Left cardiac atrium (tissue), 4 donors: ENCODE measurements at places on chromosomes 7 and 10.
A peak's percentile ranks its signal among the peaks of the same experiment; 100 is the strongest.

DNA sequence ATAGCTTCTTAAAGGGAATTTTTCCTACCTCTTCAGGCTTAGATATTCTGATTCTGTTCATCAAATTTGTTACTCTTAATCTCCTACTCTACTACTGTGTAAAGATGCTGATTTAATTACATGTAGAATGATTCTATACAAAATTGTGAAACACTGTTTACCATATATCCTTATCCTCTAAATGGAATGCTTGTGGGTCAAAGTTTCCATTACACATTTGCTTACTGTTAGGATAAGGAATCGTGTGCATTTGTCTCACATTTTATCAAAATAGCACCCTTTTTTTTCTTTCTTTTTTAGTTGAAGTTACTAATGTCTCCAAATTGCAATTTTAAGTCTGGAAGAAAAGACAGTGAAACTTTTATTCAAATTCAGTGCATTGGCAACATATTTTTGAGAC, 65.3 kb downstream of the TFEC start:
- no peak for DNase-seq

- DNase-seq = no peak
Observed at GRCh38 chr10:91672021-91672608, 39.2 kb upstream of the PPP1R3C start.

GRCh38 chr10:103622286-103622685, 128.8 kb downstream of the NEURL1 start:
- DNase-seq = no peak

GRCh38 chr7:130875901-130876300, 141.9 kb upstream of the KLF14 start:
- no peak for DNase-seq

GRCh38 chr10:96947036-96947435, 114.9 kb downstream of the LCOR start:
- no peak for DNase-seq

GRCh38 chr7:51019191-51019844, 236.6 kb upstream of the GRB10 start:
- no peak for DNase-seq

DNA sequence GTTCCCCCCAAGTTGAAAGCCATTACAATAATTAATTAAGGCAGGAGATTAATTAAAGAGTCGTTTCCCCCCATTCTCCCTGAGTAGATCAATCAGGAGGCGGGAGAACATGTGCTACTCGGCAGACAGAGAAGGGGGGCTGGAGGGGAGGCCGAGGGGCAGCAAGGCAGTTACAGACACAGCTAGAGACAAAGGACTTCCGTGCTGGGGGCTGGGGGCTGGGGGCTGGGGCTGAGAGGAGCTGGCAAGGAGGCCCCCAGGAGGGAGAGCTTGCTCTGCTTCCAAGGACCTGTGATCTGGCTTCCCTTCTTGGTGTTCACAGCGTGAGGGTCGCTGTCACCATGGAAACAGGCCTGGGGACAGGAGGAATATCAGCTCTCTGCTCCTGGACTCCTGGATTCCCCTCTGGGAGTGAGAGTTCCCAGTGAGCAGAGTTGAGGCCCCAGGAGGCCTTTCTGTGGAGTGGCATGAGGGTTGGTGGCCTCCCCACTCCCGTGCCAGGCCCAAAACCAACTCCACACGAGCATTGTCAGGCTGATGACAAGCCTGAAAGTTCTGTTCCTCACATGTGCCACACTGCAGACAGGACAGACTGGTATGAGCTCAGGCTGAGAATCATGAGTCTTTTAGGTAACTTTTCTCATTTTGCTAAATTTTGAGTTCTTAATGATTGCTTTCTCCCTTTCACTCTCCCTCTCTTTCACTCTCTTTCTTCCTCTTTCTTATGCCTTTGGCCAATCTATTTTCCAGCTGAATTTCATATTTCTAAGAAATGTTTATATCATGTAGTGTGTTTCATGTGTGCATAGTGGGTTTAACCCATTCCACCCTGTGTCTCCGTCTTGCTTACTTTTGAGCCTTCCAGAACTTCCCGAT, 16.4 kb downstream of the FAM241B start:
- no peak for DNase-seq

GRCh38 chr7:26492816-26493215, 201.2 kb downstream of the SNX10 start:
- DNase-seq = no peak

DNA sequence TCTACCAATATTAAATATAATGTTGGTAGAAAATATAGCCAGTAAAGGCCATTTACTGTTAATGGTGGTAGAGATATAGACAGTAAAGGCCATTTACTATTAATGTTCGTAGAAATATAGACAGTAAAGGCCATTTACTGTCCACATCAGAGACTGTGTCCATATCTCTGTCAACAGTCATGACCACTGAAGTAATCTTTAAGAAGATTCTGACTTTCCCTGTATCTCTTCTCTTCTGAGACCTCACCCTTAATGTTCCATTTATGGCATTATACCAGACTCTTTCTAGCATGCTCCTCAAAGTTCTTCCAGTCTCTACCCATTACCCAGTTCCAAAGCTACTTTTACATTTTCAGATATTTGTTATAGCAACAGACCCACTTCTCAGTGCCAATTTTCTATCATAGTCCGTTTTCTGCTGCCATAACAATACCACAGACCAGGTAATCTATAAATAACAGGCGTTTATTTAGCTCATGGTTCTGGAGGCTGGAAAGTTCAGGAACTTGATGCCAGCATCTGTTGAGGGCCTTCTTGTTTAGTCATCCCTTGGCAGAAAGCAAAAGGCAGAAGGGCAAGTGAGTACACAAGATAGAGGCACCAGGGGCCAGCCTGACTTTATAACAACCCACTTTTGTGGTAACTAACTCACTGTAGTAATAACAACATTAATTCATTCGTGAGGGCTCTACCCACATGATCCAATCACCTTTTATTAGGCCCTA, 7.9 kb upstream of the NUDCD3 start:
- no peak for DNase-seq

DNA sequence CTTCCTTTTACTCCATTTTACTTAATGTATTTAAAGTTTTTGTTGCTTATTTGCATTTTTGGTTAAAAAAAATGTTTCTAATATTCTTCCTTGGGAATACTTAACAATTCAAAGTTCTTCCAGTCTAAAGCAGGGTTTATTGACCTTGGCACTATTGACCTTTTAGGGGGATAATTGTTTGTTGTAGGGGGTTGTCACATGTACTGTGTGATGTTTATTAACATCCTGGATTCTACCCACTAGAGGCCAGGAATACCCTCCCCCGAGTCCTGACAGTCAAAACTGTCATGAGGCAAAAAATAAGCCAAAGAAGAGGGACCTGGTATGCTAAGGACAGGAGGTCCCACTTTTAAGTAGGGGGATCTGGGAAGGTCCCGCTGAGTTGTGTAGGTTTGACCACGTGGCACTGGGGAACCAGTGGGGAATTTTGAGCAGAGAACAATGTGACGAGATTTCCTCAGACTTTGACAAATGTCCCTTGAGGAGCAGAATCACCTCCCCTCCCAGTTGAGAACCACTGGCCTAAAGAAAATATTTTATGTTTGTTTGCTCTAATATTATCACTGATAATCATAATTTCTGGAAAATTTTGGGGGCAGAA, 178.3 kb upstream of the PRR15 start:
- no peak for DNase-seq

- no peak for DNase-seq
Observed at GRCh38 chr7:132904209-132904608, 177.7 kb downstream of the CHCHD3 start.

- DNase-seq = no peak
Observed at GRCh38 chr7:48976850-48977249, 52.5 kb downstream of the CDC14C start.

DNA sequence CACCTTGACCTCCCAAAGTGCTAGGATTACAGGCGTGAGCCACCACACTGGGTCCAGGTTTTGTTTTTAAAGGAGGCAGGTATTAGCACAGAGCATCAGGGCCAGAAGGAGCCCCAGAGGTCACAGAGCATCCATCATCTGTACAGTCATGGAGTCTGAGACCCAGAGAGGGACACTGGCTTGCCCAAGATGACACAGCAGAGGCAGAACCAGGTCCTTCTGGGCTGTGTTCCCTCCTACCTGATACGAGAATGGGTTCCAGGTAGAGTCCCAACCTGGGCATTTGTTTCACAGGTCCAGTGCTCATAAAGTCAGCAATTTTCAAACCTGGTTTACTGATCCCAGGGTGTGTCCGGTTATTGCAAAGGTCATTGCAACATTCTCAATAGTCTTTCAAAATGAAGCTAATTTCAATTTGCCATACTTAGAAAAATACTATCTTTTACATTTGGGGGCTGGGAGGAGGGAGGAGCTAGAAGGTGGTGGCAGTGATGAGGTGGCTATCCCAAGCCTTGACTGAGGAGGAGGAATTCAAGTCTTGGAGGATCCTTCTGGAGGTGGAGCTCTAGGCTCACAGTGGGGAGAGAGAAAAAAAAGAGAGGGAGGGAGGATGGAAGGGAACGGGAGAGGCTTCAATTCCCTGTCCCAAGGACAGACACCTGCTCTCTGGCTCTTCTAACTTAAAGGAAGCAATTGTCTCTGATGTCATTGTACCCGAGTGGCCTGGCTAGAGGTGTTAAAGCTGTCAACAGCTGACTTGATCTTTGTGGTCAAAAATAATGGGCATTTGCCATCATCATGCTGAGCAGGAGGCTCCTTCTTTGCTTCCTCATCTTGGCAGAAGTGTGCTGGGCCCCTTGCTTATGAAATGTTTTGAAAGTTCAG, 8.1 kb downstream of the MXI1 start:
- no peak for DNase-seq

DNA sequence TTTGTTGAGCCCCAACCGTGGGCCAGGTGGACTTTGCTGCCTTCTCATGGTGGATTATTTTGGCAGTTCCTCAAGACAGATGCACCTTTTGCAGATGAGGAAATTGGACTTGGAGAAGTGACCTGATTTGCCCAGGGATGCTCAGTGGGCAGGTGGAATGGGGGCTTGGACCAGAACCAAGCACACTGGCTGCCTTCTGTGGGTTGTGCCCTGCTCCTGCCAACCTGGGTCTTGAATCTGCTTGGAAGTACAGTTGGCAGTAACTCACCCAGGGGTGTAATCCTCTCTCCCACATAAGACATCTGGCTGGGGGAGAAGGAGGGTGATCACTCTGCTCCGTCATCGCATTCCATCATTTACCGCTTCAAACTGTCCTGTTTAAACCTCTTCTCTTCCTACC, 110.5 kb upstream of the GPR26 start:
- no peak for DNase-seq

DNA sequence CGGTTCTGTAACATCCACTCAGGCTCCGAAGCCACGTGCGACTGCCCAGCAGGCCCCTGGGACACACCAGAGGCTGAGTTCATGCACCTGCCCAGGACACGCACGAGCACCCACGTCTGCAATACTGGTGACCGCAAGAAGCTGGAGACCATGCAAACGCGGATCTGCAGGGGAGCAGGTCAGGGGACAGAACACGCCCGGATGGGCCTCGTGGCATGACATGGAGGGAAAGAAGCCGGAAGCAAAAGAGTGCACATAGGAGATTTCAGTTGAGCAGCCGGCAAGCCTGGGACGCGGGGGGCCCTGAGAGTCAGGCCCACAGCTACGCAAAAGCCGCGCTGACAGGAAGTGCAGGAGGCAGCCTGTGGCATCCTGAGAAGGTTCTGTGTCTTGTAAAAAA, 73.7 kb downstream of the FOXL3 start:
- peak; percentile 21 for DNase-seq

DNA sequence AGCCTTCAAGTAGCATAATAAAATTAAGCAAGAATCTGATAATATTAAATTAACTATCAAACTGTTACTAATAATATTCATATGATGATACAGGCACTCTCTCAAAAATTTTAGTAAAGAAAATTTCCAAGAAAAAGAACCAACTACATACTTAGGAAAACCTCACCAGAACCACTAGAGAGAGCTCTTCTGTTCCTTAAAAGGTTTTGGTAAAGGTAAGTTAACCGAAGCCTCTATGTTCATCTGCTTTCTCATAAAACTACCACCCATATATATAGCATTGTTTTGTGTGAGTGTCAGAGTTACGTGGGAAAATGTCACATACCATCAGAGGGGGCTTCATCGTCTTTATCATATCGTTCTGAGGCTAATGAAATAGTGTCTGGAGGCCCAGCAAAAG, 20.7 kb downstream of the SKAP2 start:
- DNase-seq = no peak

GRCh38 chr7:100155553-100156317, 2.8 kb downstream of the TRAPPC14 start:
- DNase-seq = no peak

DNA sequence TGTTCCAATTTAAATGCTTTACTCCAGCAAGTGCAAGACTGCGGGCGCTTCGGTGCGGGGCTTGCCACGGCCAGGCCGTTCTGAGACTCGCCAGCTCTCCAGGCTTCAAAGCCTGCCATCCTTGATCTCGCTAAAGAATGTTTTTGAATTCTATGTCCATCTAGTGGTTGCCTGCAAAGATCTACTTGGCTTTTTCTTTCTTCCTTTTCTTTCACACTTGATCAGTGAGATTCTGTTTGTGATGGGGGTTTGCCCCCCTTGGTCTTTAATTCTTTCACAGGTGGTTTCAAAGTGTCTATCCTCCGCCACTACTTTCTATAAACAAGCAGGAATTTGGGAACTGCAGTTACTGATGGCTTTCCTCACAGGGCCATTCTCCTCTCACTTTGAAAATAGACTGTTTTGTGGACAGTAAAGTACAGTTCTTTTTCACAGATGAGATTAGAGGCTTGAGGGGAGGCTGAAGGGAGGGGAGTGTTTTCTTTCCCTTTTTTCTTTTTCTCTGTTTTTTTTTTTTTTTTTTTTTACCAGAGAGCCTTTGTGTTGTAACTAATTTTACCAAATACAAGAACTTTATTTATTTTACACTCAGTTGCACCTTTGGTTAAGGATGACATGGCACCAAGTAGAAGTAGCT, 15.2 kb upstream of the FBXW4 start:
- DNase-seq = no peak

- no peak for DNase-seq
Observed at GRCh38 chr10:103067956-103068355, 125.1 kb downstream of the NT5C2 start.

DNA sequence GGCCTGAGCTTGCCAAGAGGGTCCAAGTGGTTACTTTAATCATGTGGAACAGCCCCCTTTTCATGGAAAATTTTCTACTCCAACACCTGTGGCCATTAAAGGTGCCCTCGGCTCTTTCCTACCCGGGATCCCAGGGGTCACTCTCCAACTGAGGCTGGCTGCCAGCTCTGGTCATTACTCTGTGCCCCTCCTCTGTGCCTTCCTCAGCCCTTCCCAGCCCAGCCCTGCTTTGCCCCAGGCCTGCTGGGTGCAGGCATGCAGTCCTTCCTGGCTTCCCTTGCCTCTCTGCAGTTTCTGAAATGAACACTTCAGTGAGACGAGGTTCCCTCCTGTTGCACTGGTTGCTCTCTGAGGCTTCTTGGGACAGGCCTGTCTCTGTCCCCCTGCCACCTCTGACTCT, 951.1 kb upstream of the ZNF722 start:
- DNase-seq = no peak

DNA sequence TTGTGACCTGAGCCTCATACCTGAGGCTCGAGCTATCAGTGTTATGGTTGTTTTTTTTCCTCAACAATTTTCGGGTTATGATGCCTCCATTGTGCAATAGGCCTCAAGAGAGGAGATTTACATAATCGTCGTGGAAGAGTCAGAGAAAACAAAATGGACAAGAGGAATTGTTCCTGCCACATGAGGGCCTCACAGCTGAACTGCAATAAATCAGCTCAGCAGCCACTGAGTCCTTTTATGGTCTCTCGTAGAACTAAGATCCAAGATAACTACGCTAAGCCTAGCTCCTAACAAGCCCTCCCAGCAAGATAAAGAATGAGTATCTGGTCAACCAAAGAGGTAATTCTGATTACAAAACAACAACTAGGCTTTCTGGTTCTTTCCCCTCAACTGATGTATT, 336.8 kb downstream of the WDR11 start:
- DNase-seq = no peak
